Mesendoderm (in vitro differentiated cells): ENCODE measurements at places on chromosomes 5 and 9.
A peak's percentile ranks its signal among the peaks of the same experiment; 100 is the strongest.

- DNase-seq, result peak; percentile 51
These were observed 323.3 kb downstream of the ASTN2 start for GRCh38 chr9:117091529-117091928.

DNA sequence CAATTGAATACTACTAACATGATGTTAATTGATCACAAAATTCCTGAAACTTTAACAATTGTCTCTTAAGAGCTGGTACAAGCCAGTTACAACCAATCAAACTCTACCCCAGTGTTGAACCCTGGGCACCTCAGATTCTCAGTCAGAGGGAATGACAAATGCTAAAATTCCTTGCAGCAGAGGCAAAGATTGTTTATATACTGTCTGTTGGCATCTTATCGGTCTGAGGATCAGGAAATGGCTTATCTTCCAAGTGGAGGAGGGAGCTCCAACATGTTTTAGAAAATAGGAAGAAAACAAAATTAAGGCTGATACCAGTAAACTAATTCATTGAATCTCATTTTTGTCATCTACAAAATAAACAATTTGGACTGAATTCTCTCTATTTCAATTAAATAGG is 527.8 kb upstream of the ZNF608 start:
- peak; percentile 44 for DNase-seq

GRCh38 chr9:73039271-73040263 is 86.7 kb upstream of the ALDH1A1 start:
- DNase-seq, result no peak

GRCh38 chr5:158820891-158821290 is 278.8 kb downstream of the EBF1 start:
- DNase-seq, result no peak

- DNase-seq, result no peak
These were observed 4.8 kb upstream of the NFIL3 start for GRCh38 chr9:91428436-91428835.

DNA sequence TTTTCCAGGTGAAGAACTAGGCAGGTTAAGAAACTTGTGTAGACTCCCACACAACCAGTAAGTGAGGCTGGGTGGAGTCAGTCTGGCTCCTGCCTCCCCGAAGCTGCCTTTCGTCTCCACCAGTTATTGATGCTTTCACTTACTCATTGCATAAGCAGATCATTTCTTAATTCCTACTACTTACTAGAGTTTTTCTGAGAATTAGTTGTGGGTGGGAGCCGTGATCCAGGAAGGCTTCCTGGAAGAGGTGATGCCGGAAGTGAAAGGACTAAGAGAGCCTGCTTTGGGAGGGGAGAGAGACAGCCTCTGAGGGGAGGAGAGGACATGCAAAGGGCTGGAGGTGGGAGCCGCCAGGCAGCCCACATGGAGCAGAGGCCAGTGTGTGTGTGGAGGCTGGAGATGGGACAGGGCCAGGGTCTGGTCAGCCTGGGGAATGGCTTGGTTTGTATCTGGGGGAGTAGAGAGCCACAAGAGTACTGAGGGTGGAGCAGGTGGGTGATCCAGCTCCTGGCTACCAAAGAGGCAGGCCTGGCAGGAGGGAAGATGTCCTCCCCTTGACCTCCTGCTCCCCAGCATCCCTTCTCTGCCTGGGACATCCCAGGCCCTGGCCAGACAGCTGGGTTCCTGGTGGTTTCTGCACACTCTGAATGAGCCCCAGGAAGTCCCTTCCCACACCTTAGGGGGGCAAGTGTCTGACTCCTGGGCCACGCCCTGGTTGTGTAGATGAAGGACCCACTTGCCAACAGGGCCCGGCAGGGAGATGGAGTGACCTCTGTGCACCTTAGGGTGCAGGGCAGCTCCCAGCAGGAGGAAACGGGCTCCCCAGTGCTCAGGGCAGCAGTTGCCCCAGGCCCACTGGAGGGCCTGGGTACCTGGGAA is 12.2 kb upstream of the CARD19 start:
- DNase-seq, result no peak

DNA sequence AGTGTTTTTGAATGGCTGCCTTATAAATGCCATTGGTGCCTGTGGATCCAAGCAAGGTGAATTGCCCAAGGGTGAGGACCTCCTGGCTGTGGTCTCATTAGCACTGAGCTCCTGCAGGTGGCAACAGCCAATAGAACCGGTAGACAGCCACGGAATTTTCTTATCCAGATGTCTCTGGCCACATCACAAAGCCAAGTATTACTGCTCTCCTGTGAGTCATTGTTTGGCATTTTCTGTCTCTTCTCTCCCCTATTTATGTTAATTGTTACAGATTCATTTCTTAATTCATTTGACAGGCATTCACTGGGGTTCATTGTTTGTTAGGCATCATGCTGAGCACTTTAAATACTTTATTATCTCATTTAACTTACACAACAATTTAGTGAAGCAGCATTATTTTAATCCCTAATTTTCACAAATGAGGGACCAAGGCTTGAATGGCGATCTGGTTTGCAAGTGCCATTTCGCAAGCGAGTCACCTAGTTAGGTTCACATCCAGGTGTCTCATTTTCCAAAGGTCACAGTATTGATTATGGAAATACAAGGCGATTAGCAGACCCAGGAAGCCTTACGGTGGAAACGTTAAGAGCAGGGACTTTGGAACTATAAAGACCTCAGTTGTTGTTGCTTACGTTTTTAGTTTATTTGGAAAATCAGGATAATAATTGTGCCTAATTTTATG is 58.2 kb upstream of the DPYSL3 start:
- DNase-seq, result peak; percentile 85

- no peak for DNase-seq
These were observed 146.9 kb upstream of the DMAC1 start for GRCh38 chr9:7946458-7946857.

GRCh38 chr5:148816357-148816756 is 10.1 kb upstream of the ADRB2 start:
- DNase-seq, result no peak

DNA sequence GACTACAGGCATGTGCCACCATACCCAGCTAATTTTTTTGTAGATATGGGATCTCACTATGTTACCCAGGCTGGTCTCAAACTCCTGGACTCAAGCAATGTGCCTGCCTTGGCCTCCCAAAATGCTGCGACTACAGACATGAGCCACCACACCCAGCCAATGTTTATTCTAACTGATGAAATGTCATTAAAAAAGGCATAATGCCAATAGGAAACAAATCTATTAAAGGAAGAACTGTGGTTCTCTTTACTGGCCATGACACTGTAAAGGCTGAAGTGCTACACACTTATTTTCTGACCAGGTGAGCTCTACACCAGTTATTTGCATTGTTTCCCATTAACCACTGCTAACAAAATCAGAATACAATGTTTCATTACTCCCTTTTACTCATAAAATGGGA is 106.0 kb downstream of the STRBP start:
- DNase-seq, result no peak

GRCh38 chr9:971901-972500 is 4.5 kb upstream of the DMRT3 start:
- peak; percentile 90 for DNase-seq

- DNase-seq, result peak; percentile 95
These were observed 717.9 kb upstream of the WWC1 start for GRCh38 chr5:167573370-167574127.

GRCh38 chr5:86917117-86917579 is 299.4 kb downstream of the COX7C start:
- peak; percentile 55 for DNase-seq

DNA sequence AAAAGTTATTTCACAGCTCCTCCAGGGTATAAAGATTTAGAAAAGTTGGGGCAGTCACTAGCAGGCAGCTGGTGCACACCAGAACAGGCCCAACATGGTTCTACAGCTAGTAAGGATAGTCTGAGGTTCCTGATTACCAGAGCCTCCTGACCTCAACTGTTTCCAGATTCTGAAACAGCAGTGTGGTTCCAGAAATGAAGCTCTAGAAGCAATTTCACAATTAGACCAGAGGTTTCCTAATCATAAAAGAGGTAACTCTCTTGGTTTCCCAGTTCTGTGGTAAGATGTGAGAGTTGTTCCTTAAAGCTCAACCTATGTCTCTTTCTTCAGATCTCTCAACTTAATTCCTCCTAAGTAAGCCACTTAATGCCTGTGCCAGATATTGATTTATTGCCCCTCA is 11.9 kb downstream of the AGTPBP1 start:
- DNase-seq, result no peak

DNA sequence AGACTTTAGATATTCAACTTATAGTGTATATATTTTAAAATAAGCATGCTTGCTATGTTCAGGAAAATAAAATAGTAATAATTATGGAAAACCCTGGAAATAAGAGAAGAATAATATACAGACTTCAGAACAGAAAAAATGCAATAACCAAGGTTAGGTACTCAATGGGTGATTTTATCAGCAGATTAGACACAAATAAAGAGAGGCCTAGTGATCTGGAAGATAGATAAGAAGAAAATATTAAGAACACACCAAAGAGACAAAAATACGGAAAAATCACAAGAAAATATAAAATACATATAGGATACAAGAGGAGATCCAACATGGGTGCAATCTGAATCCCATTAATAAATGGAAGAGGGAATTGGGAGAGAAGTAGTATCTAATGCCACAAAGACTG is 1348.5 kb upstream of the WWC1 start:
- no peak for DNase-seq

GRCh38 chr5:42579320-42579719 is 156.1 kb downstream of the GHR start:
- DNase-seq, result no peak
